Astrocyte (in vitro differentiated cells and primary cell): ENCODE measurements at places on chromosomes 13 and 19. TPM values are rescaled to one million over a fixed set of nuclear protein-coding genes. Genes with fewer than 3 reads are reported as not detected.

The C19orf33 gene
- 4.9 and 5.8 TPM in 2 replicates for total RNA-seq

The RXFP2 gene
- total RNA-seq = not detected in 2 replicates

The ZNF837 gene
- 2.4 and 2.9 TPM in 2 replicates for total RNA-seq

The ZNF816 gene
- 10.3 and 12.2 TPM in 2 replicates for total RNA-seq

The ZNF557 gene
- total RNA-seq = 9.0 and 9.6 TPM in 2 replicates
